Suppressor macrophage (primary cell): ENCODE measurements at places on chromosomes 3 and 15.
A peak's percentile ranks its signal among the peaks of the same experiment; 100 is the strongest.

DNA sequence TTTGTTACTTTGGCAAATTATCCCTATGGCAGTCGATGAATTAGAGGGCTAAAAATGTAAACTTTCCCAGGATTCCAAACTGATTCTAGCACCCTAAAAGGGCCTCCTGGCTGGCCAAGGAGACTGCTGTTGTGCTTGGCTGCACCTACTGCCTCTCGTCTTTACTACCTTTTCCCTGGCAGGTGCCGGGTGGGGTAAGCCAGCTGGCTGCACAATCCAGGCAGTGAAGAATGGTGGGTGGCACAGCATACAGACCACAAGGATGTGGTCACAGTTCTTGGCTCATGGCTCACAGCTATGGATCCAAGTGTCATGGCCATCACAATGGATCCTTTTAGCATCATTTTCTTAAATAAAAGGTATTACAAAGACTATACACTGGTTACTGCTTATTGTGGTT lies 20.7 kb upstream of the SLC25A26 start:
- no peak for DNase-seq

- peak; percentile 38 for DNase-seq
Observed at GRCh38 chr3:179768080-179768479, 115.2 kb downstream of the USP13 start.

DNA sequence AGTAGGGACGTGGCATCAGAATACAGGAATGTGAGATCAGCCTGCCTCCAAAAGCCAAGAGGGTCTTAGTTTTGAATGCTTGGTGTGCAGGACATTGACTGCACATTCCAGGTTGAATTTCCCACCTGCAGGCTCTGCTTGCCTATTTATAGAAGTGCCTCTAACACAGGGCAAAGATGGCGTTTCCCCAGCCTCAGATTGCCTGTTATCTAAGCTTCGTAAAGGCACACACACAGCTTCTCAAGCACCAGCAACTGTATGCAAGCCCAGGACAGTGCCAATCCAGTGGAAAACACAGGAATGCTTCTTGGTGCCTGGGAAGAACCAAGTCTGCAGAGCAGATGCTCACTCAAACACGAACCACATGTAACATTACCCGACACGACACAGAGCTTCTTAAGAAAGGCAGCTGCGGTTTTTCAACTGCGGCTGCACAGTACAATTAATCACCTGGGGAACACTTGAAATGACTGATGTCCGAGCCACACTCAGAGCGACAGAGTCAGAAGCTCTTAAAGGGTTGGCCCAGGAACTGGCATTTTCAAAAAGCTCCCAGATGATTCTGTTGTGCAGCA lies 90.0 kb upstream of the ANKRD34C start:
- DNase-seq, result no peak

DNA sequence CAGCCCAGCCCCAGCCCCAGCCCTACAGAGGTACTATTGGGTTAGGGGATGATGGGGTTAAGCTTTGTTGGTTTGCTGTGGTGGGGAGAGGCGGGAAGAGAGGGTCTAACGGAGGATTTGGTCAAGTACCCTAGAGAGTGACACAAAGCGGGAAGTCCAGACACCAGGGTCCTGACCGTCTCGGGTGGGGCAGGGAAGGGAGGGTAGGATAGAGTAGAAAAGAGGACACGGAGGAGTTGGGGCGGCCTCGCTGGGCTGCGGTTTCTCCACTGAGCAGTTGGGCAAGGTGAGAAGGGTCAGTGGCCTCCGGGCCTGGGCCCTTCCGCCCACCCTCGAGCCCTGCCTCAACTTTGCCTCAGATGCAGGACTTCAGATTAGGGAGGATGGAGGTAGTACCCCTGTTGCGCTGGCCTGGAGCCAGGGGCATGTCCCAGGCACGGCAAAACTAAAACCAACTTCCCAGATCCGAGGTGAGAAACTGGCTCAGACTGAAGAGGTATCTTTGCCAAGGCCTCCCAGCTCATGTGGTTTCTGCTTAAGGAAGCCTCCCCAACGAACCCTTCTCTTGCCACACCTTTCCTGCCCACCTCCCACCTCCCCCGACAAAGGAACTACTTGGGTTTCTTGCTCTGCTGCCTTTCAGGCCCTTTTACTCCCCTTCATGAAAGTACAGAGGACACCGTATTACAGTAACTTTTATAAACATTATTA lies 551 bp downstream of the PML start:
- DNase-seq, result peak; percentile 58

GRCh38 chr3:40572588-40572987 lies 47.8 kb downstream of the ZNF621 start:
- DNase-seq, result no peak

GRCh38 chr3:180980611-180981010 lies 8.9 kb downstream of the DNAJC19 start:
- no peak for DNase-seq

- DNase-seq, result no peak
Observed at GRCh38 chr15:41934843-41935242, 37.5 kb downstream of the EHD4 start.

GRCh38 chr3:50587806-50588758 lies 18.8 kb downstream of the HEMK1 start:
- DNase-seq, result no peak

DNA sequence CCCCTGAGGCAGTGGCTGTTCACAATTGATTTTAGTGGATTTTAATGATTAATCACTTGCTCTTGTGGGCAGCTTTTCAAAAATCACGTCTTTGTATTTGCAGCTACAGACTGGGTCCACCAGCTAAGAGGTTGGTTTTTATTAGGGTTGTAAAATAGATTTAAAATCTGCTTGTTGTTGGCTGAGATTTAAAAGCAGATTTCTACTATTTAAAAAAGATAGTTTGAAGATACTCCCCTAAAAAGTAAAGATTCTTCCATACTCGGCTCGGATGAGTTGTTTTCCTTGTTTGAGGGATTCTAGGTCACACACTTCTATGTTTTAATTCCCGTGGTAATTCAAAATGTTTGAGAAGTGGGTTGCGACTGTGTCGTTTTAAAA lies 1.7 kb downstream of the KLHL24 start:
- no peak for DNase-seq

DNA sequence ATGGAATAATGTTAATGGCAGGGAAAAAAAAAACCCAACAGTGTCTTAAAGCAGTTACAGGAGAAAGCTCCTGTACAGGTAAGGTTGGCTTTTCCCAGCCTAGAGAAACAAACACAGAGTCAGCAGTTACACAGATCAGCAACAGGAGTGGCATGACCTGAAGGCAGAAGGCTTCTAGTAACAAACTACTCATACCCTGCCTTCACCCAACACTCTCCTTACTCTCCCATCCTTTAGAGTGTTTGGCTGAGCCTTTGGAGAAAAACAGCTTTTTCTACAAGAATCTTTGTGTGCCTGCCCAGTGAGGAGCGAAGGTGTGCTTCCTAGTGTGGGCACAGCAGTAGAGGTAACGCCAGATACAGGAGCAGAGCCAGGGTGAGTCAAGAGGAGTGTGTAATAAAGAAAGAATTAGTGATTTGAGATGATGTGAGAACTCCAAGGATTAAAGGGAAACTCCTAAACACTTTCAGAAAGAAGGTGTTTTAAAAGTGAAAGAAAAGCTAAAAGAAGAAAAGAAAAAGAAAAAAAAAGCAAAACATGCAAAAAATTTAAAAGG lies 152.7 kb downstream of the POLR2M start:
- no peak for DNase-seq

DNA sequence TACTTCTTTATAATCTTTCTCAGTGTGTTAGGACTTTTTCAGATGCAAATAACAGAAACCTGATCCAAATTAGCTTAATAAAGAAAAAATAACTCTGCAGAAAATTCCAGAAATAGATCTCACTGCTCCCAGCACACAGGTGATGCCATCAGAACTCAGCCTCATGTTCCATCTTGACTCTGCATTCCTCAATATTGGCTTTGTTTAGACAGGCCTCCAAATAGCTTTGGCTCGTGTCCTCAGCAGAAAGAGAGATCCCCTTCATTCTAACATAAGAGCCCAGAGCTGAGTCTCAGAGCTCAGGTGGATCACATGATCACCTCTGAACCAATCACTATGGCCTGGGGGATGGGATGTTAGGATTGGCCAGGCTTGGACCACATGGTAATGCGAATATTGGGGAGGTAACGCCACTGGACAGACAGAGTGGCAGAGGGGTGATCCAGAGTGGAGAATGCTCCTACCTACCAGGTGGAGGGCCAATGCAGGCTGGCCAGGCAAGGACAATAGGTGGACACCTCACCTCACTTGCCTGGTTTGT lies 46.6 kb upstream of the TBC1D21 start:
- no peak for DNase-seq

- no peak for DNase-seq
Observed at GRCh38 chr3:105473521-105474223, 107.0 kb downstream of the ALCAM start.

GRCh38 chr15:49238342-49238741 lies 68.3 kb downstream of the GALK2 start:
- no peak for DNase-seq

DNA sequence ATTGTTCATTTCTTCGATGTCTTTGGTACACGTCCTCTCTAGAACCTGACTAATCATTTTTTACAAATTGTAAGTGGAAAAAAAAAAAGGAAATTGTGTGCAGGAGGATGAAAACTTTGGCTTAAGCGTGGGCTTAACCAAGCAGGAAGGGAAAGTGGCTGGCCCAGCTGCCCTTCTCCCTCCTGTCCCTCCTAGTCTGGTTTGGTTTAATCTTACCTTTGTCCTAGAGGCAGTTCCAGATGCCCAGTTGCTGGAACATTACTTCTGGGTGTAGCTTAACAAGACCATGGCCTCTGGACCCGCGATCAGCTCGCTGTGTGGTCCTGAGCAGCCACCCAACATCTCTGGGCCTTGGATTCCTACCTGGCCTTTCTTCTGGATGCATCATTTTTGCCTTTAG lies 15.4 kb downstream of the PAQR5 start:
- DNase-seq, result peak; percentile 50

DNA sequence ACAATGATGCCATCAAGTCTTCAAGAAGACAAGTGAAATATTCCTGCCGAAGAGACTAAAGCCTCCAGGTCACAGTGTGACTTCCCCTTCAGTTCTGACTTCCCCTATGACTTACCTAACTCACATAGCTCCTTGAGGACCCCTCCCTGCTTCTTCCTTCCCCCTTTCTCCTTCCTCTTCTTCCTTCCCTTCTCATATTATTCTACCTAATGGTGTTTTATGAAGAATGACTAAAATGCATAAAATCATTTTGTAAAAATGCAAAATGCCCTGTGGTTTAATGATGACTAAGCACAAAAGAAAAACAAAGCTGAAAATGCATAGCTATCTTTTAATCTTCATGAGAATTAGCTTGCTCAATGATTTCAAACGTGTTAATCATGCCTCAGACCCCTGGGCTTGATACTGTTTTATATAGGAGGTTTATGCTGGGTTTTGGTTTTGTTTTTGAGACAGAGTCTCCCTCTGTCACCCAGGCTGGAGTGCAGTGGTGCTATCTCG lies 26.1 kb upstream of the TM4SF4 start:
- DNase-seq, result peak; percentile 69

DNA sequence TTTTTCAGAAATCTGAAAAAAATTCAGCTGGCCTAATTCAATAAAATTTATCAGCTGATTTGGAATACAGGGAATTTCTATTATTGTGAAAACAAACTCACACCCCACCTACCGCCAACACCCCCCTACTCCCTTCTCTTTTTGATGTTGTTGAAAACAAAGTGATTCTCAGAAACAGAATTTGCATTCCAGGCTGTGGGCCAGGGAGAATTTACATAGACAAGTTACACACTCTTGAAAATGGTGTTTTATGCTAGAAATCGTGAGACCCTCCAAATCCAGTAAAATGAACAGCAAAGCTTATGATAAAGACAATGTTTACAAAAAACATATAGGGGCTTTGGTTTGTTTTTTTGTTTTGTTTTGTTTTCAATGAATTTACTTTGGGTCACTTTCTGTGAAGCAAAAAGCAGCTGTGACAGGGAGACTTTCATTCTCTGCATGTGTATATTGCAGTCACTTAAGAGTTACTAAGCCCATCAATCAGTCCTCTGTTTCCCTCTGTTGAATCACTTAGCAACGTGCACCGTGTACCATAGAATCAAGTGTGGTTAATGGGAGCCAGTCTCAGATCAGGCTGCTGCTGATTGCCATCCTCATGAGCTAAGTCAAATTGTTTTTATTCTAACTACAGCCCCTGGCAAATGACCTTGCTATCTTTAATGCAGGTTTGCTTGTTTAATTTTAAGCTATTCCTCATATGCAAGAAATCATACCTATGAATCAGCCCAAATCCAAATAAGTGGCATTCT lies 159.8 kb downstream of the ALCAM start:
- DNase-seq, result no peak

DNA sequence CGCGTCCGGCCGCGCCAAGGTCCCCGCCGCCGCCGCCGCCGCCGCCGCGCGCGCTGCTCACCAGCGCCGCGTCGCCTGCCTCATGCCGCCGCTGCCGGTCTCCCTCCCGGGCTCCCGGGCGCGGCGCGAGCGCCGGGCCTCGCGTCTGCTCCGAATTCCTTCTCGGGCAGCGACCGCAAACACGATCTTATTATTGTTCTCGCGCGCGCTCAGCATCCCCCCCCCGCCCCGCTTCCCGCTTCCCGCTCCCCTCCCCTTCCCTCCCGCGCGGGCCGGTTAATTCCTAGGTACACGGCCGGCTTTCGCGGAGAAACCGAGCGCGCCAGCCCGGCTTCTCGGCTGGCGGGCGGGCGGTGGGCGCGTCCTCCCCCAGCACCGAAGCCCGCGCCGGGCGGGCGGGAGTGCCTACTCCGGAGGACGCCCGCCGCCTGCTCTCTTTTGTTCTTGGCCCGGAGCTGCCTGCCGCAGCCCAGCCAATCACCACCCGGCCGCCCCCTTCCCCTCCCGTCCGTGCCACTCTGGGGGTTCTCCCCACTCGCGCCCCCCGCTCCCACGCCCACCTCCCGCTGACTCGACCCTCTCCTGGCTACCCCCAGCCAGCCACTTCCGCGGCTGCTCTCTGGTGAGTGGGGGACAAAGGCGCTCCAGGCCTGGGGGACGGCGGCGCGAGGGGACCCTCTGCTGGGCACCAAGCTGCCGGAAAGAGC lies at the start of gene HDGFL3:
Gene HDGFL3 (minus strand): TSS at position 164 of the 707 bp plus-strand sequence. CDS start 409 bp downstream, outside the sequence.
- peak; percentile 13 for DNase-seq

DNA sequence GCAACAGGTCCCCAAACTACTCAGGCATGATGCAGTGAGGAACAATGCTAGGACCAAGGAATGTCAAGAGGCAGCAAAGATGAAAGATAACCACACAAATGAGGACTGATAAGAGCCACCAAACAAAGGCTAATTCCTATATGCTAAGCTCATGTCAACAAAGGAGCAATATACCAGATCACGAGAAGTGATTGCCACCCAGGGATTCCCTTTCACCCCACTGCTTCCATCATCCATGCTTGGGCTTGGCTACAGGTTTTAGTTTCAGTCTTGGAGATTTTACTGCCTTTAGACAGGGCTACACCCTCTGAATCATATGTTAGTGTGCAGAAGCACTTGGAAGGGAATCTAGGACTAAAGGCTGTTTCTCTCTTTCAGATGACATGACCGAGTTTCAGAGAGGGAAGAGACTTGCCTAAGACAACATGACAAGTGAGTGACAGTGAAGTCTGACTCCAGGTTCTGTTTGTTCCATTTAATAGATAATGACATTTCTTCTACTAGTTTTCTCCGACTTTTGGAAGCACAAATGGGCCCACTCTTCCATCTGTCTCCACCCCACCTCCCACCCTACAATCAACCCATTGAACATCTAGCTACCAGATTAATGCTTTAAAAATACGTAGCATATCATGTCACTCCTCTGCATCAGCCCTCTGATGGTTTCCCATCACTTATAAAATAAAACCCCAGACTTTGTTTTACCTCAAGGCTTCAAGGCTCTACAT lies 173.5 kb upstream of the LRRN1 start:
- DNase-seq, result no peak
